ENCODE measurements at places on chromosomes 12 and 14.

DNA sequence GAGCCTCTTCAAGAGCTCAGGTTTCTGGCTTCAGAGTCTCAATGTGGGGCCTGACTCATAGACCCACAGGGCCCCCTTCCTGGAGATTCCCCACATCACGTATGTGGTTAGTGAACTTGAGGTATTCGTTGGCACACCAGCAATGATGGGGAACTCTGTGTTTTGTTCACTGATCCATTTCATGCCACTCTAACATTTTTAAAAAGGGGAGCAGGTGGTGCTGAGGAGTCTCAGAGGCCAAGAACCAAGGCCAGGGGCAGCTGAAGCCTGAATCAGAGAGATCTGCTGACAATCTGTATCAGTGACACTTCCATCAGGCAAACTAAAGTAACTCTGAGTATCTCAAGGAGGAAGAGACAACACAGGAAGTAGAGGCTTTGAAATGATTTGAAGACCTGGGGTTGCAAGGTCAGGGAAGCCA lies 323.4 kb downstream of the VRK1 start:
- DNase-seq = no peak

GRCh38 chr14:52868911-52869618 lies 77.7 kb upstream of the GNPNAT1 start:
- no peak for DNase-seq

DNA sequence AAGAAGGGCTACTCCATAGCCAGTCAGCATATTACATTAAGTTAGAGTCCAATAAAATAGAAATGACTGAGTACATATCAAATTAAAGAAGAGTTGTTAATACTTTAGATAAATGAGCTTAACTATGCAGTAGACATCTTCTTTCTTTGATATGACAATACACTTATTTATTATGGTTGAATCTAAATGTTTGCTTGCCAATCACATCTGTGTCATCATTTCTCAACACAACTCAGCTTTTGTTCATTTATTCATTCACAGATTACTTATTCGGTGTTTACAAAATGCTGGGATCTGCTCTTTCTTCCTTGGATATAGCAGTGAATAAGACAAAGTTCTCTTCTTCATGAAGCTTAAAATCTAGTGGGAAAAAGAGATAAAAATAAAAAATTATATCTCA lies 614.6 kb upstream of the ATP2B1 start:
- DNase-seq = no peak

DNA sequence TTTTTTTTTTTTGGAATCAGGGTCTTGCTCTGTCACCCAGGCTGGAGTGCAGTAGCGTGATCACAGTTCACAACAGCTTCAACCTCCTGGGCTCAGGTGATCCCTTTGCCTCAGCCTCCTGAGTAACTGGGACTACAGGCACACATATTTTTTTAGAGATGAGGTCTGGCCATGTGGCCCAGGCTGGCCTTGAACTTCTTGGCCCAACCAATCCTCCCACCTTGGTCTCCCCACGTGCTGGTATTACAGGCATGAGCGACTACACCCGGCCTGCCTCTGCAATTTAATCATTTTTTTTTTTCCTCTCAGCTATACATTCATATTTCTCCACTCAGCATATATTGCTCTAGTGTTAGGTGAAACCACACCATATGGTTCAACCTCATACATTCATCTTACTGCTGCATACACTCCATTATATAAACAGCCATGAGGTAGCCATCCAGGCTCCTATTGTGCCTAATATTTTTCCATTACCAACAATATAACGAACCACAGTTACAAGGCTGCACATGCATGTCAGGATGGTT lies 7.1 kb downstream of the STX2 start:
- DNase-seq = no peak
